ENCODE measurements at places on chromosomes 16 and 17.

DNA sequence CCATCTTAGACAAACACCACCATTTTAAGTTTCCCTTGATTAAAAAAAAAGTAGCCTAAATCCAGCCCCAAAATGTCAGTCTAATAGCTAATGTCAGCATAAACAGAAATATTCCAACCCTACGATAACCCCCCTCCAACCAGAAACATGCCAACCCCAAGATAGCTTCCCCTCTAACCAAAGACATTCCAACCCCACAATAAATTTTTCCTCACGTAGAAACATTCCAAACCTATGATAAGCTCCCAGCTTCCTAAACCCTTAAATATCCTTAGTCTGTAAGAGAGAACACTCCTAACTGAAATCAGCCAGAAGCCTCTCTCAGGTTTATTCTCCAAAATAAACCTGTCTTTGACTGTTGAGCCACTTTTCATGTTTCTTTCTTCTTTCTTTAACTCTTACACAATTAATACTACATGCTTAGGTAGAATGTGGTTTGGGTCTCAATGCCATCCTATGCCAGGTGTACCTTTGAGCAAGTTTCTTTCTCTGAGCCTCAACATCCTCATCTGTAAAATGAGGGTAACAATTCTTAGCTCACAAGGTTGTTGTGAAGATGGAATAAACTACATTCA, 10.5 kb upstream of the KRT38 start:
- no peak for DNase-seq

DNA sequence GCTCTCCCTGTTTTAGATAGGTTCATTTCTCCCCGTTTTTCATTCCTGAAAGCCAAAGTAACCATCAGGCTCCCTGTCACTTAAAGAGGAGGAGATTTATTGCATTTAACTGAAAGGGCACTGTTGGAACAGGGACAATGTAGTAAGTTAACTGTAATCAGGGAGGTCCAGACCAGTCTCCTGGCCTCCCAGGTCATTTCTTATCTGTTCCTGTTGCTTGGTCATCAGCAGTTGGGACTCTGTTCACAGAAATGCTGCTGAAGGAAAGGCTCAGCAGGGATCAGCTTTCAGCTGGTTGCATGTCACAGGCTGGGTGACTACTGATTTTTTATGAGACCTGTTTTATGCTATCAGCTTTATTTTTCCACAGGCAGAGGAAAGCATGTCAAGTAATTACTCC, 622.6 kb upstream of the GOT2 start:
- DNase-seq, result no peak

- DNase-seq, result peak; percentile 58
Observed at GRCh38 chr17:76166168-76166567, 25.1 kb upstream of the FOXJ1 start.

DNA sequence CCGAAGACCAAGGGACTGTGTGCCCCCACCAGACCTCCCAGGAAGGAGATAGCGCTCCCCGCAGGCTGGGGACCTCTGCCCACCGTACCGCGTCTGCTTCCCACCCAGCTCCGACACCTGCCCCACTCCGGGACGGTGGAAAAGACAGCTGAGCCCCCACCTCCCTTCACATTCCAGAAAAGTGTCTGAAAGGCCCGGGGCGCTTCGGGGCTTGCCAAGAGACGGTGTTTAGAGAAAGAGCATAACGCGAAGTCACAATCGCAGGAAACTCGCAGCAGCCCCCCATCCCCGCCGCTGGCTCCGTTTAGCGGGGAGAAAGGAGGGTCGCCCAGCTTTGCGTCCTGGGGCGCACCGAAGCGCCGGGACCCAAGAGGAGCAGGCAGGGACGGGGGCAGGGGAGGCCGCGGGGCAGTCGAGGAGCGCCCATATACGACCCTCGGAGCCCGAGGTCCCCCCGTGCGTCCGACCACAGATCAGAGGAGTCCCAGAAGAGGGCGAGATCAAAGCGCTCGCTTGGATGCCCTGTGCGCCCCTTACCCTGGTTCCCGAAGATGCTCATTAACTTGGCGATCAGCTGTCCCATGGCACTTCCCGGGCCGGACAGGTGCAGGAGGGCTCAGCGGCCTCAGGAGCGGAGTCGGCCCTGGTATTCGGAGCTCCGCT, 652 bp downstream of the ARL5C start:
- no peak for DNase-seq

GRCh38 chr16:85457366-85457765, 155.8 kb upstream of the GSE1 start:
- DNase-seq, result no peak

DNA sequence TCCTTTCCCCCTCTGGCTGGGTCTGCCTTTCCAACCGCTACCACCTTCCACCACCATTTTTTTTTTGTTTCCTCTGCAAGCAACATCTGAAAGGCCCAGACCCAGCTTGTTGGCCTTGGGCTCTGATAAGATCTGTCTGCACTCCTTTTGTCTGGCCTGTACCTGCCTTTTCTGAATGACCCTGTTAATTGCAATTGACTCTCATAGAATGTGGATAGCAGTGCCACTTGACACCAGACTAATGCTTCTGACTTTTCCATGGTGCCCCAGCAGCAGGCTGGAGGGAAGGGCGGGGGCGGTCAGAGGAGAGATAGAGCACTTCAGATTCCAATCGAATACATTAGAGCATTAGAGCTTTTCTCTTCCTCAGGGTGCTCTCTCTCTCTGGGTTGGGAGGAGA, 538.9 kb downstream of the WWOX start:
- no peak for DNase-seq

- peak; percentile 90 for DNase-seq
Observed at GRCh38 chr17:14205992-14206461, 30.6 kb downstream of the CDRT15 start.

GRCh38 chr17:44549686-44550085, 7.6 kb upstream of the FZD2 start:
- no peak for DNase-seq

DNA sequence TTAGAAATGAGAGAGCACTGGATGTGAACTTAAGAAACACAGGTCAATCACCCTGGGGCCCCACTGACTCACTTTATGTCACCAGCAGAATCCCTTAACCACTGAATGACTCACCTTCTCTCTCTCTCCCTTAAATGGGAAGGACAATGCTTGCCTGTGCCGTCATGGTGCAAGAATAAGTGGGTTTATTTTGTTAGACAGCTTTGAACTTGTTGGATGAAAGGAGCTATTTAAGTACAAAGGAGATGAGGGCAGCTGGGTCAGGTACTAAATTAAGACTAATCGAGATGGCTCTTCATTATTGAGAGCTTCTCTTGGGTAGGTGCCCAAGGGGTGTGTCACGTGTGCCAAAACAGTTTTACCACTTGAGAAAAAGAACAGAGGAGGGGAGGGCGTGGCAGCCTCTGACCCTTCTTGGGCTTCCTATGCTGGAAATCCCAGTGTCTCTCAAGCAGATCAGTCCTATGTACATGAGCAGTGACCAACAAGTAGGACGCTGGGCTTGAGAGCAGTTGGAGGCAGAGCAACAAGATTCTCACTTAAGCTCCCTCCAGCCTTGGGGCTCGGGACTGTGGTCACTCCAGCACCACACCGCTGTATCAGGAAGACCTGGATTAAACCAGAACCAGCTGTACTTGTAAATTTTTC, 6.7 kb upstream of the KRT31 start:
- peak; percentile 85 for DNase-seq

GRCh38 chr17:46917516-46917915, 5.4 kb upstream of the GOSR2 start:
- DNase-seq, result no peak

DNA sequence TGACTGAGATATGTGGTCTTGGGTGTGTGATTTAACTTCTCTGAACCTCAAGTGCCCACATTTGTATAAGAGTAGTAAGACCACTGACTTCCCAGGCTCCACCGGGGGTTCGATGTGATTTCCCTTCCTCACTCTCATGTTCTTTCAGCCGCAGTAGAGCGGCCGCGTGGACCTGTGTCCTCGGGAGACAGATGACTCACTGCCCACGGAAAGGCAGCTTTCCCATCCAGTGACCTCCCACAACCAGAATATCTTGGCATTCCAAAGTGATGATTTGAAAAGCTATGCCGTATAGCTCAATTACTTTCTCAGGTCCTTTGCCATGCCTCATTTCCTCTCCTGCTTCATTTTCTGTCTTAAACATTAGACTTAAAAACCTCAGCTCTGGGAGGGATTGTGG, 73.6 kb downstream of the IL21R start:
- DNase-seq, result no peak

DNA sequence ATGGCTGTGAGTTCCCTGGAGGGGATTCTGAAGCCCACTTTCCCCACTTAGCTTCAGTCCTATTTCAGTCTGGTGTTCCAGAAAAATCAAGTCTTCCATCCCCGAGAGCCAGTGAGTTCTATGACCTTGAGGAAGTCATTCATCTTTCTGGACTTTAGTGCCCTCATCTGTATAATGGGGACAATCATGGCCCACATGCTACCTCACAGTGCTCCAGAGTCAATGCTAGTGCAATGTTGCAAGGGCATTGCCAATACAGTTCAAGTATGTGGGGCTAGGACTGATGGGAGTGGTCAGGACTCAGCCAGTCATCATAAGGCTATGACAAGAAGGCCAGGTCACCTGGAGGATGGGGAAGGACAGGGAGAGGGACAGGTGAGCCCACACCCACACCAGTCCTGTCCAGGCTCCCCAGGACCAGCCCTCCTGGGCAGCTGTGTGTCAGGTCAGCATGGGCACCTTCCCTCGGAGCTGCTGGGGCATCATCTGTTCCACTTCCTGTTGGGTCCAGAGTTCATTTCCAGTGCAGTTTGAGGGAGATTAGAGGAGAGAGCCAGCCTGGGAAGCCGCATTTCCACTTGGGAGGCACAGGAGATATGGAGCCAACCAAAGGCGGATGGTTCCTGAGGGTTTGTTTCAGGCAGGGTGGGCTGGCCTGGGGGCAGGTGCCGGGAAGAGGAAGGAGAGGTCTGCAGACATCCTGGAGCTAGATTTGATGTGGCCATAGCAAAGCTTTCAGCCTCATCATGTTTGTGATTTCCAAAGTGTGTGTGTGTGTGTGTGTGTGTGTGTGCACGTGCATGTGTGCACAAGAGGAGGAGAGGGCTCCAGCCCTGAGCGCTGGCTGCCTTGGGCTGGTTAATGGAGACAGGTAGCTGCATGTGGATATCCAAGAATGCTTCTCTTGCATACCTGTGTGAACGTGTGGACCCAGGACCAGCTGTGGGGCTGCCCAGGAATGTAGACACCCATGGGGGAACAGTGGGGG, 3.9 kb upstream of the WNT9B start:
- no peak for DNase-seq

GRCh38 chr17:75689441-75689873, 22.3 kb downstream of the SAP30BP start:
- DNase-seq, result peak; percentile 81

DNA sequence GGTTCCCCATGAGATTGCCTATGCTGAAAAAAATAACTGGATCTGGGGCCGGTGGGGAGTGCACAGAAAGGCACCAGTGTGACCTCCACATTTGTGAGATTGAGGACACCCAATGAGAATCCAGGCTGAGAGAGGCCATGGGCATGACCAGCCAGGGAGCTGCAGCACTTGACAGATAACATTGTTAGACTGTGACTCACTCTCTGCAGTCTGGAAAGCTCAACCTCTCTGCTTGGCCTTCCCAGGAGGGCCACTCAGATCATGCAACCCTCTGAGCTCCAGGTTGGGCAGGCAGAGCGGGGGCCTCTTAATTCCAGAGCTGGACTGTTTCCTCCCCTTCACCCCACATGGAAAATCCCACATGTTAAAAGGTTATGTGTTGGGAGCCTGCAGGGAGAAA, 30.1 kb downstream of the FZD2 start:
- no peak for DNase-seq

DNA sequence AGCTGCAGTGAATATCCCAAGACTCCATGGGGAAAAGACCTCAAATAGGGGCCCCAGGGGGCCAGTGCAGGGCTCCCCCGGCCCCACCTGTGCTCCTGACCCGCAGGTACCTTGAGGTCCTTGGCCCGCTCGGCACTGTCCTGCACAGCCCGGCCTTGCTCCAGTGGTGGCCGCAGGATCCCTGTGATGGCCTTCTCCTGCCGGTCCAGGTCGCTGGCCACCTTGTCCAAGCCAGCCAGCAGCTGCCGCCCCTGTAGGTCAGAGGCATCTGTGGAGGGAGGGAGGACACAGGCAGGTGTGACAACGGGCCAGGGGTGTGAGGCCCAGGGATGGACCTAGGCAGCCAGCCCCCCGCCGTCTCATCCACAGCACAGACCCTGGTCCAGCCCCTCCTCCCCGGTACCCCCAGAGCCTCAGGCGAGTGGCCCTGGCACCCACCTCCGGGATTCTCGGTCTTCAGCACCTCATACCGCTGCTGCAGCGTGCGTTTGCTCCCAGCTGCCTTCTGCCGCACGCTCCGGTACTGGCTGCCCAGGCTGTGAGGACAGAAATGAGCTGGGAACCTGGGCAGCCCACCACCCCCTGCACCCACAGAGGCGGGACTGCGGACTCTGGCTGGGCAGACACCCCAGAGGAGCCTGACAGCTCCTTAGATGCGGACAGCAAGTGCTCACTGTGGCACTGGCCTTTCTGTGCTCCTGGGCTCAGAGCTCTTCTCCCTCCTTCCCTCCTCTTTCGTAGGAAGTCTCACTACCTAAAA, 43.7 kb downstream of the PPL start:
- DNase-seq, result no peak

- DNase-seq, result no peak
Observed at GRCh38 chr16:88377961-88378360, 4.8 kb upstream of the ZNF469 start.

DNA sequence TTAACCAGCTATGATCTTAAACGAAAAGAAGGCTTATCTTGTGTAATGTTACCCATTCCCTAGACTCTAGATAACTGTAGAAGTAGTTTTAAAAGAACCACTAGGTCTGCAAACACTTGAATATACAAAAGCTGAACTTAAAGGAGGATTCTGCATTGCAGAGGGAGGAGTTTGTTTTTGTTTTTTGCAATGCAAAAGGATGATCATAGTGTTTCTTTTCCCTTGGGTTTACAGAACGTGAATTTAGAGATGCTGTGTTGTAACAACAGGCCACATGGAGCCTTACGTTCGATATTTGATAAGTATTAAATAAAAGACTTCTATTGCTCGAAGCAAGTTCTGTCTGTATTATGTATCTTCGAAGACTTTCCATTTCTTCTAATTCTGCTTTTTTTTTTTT, 77.6 kb downstream of the CHD9 start:
- DNase-seq, result no peak

DNA sequence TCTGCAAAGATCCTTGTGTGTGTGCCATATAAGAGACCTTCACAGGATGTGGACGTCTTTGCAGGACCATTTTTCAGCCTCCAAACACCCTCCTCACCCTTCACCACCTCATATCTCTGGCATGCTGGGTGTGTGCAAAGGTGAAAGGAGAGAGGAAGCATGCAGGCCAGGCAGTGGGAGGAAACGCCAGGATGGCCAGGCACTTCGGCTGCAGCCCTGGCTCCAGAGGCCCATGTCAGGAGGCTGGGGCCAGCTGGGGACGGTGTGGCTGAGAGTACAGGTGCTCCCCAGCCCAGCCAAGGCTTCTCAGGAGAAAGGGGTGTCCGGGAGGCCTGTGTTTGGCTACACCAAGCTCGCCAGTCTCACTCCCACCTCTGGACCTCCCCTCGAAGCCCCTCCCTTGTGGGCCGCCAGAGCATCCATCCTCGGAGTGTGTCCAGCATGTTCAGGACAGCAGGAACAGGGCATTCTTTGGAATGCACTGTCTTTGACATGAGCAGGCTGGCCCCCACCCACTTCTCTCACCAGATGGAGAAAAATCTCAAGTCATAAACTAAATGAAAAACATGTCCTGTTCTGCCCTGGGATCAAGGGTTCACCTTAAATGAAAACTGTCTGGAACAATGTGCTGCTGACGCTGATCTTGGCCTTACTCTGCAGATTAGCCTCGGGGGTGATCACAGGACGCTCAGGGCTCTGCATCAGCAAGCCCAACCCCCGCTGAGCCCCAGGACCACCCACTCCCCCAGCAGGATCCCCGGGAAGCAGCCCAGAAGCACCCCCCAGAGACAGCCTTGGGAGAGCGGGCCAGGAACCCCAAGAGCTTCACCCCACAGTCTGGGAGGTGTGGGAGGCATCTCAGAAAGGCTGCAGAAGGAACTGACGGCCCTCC, 15.9 kb downstream of the PEMT start:
- no peak for DNase-seq

Data from activated naive CD4-positive, alpha-beta T cell treated with anti-CD3 and anti-CD28 coated beads for 36 hours (primary cell).